ENCODE measurements at places on chromosomes 6 and 20. TPM values are rescaled to one million over a fixed set of nuclear protein-coding genes. Genes with fewer than 3 reads are reported as not detected.

- DNase-seq, result no peak
These were observed 102.1 kb downstream of the EYA4 start for GRCh38 chr6:133343220-133343619.

GRCh38 chr6:29696147-29697125 lies 15.5 kb upstream of the ZFP57 start:
- DNase-seq, result no peak

DNA sequence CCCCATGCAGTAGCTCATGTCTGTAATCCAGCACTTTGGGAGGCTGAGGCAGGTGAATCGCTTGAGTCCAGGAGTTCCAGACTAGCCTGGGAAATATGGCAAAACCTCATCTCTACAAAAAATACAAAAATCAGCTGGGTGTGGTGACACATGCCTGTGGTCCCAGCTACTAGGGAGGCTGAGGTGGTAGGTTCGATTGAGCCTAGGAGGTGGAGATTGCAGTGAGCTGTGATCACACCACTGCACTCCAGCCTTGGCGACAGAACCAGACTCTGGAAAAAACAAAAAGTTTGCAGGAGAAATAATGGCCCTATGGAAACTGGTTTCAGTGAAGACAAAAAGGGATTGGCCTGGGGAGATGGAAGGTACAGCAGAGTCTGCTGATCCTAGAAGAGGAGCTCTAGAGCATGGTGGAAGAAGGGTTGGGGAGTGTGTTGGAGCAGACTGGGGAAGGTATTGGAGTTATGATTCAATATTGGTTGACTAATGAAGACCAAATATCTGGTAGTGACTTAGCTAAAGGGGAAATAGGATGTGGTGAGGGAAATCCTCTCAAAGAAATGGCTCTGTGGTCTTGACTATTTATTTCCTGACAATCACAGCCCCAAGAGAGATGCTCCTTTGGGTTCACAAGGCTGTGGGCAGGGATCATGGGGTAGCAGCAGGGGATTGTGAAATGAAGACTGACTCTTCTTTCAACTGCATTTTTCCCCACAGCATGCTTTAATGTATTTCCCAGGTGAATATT lies 281.9 kb downstream of the UTRN start:
- no peak for DNase-seq

The ACTL10 gene
- 0.30 TPM for polyA plus RNA-seq

GRCh38 chr20:49896204-49896603 lies 19.1 kb downstream of the SPATA2 start:
- no peak for DNase-seq

The TRMT11 gene
- polyA plus RNA-seq, result not detected

- DNase-seq, result no peak
These were observed 83.9 kb downstream of the GRIK2 start for GRCh38 chr6:101477436-101477835.

GRCh38 chr20:25160897-25161296 lies 34.6 kb upstream of the ENTPD6 start:
- DNase-seq, result no peak
